Uterine smooth muscle cell (primary cell): ENCODE measurements at places on chromosomes 2 and 18. TPM values are rescaled to one million over a fixed set of nuclear protein-coding genes. Genes with fewer than 3 reads are reported as not detected.

Gene SPP2
- total RNA-seq, result not detected in 2 replicates

Gene ZNF532
- total RNA-seq, result 36.0 and 39.5 TPM in 2 replicates

Gene GALNT3
- total RNA-seq, result 0.87 and 0.89 TPM in 2 replicates

Gene CNGA3
- total RNA-seq, result not detected in 2 replicates

Gene POTEI
- total RNA-seq, result not detected in 2 replicates
